GOT3 (cell line): ENCODE measurements at places on chromosomes 12 and 14.

DNA sequence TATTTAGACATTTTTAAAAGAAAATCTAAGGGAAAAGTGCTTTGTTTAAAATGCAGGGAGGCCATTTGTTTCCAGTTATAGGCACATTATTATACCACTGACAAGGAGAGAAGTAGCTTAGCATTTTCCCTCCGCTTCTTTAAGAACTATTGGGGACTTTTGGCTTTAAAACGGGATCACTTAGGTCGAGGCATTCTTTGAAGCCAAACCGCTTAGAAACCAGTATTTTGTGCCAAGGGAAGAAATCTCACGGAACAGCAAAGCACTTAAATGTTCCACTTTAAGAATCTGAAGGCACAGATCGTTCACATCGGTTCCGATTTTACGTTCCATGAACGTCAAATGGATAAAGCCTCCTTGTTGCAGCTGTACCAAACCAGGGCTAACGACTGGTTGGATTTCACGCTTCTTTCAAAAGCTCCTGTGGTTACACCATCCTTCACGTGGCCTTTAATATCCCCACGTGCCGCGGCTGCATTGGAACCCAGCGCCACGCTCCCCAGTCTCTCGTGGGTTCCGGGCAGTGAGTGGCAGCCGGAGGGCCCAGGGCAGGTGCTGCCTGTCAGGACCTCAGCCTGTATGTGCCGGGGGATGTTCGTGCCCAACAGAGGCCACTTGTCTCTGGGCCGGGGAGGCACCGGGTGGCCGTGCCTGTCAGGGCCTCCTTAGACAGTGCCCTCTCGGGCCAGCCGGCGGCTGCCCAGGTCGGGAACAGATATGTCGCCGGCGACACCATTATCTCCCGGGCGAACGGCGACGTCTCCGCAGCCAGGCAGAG, 195.4 kb downstream of the KIF26A start:
- DNase-seq = no peak

DNA sequence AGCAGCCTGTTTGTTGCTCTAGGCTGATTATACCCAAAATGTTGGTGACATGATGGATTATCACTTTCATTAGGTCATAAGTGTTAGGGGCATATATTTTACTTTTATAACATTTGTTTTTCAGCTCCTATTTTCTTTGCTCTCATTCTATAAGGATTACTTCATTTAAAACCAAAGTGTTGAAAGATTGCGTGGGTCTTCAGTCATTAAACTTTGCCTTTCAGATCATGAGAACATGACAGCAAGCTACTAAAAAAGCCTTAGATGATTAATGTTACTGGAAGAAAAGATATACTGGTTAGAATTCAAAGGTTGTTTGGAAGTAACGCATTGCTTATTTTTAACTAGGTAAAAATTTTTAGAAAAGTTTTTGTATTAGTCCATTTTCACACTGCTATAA, 156.8 kb downstream of the ERC1 start:
- no peak for DNase-seq

DNA sequence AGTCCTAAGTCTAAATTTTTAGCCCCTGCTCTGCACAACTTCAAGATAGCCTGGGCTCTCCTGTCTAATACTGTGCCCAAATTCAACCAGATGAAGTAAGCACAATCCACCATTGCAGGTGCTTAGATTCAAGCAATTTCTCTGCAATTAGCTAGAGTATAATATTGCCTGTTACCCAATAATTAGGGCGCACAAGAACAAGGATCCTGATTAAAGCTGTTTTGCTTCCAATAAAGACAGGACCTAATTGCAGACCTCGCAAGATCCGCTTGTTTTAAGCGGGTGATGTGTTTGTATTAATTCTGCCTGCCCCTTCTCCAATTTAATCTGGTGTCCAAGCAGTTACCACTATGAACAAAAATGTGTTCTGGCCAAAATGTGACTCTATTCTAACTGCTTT, 1268.9 kb upstream of the TMEM132C start:
- no peak for DNase-seq

DNA sequence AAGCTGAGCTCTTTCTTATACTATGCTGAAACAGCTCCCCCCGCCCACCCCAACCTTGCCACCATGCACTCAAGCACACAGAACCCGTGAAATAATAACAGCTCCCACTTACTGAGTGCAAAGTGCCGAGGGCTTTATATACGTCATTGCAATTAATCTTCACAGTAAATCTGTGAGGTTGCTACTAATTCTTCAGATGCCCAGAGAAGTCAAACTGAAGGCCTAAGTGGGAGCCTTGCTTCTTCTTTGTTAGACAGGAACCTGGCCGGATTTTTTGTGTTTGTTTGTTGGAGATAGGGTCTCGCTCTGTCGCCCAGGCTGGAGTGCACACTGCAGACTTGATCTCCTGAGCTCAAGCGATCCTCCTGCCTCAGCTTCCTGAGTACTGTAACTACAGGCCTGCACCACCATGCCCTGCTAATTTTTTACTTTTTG, 34.0 kb downstream of the VCPKMT start:
- no peak for DNase-seq

DNA sequence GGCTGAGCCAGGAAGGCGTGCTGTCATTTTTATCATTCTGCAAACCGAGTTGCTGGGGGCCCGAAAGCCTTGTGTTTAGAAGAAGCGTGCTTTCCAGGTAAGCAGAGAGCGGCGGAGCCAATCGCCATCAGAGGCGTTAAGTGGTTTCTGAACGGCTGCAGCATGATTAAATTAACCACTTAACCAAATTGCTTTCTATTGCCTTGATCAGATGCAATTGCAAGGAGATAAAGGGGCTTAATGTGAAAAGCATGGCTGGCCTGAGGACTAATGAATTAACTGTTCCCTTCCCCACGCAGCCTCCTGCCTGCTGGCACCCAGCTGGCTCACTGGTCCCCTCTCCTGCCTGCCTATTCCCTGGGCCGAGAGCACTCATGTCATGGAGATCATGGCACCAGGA, 36.6 kb upstream of the CHGA start:
- no peak for DNase-seq

DNA sequence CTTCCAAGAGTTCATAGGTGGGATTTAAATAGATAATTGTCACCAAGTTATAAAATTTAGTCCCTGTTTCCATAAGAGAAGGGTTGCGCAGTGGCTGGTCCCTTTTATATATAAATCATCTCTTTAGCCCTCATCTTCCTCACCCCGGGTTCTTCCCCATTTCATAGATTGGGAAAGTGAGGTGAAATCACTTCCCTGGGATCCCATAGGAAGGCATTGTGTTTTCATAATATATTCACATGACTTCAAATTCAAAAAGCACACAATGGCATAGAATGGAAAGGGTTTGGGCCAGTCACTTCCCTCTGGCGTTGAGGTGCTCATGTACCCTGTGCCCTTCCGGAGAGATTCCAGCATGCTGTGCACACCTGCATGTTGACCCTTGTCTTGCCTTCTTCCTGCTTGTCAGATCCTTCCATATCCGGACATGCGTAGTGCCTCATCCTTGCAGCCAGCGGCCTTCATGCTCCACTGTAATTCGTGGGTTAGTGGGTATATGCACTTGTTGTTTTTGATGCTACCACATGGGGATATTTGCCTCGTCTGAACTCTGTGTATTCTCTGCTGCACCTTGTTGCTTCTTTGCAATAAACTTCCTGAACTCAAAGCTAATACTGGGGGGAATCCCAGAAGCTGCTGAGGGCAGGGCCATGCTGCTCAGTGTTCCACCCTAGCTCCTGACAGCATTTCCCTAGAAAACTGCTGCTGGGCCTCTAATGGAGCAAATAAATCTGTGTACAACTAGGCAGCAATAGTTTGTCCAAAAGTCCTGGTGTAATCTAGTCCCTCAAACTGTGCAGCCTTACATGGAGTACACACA, 59.6 kb downstream of the ANAPC7 start:
- DNase-seq = no peak

DNA sequence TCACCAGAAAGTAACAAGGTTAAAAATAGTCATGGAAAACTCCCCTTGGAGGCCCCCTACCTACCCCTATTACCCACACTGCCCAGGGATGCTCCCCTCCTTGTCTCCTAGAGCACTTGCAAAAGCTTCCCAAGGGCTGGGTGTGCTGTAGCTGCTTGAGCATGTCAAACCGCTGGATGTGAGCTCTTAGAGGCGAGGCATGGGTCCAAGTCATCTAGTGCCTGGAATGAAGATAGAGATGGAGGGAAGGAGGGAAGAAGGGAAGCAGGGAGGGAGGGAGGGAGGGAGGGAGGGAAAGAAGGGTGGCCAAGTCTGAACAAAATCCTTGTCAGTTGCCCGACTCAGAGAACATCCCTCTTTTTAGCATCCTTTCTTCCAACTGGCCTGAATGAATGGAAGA, 43.1 kb downstream of the LTBP2 start:
- no peak for DNase-seq

- DNase-seq = no peak
Measured at GRCh38 chr12:116481726-116482125, 77.5 kb upstream of the MAP1LC3B2 start.

GRCh38 chr14:61719344-61720293, 24.3 kb downstream of the HIF1A start:
- no peak for DNase-seq

- DNase-seq = no peak
Measured at GRCh38 chr12:68631227-68631626, 20.5 kb downstream of the RAP1B start.

- no peak for DNase-seq
Measured at GRCh38 chr14:80946187-80946586, 4.6 kb upstream of the CEP128 start.

- DNase-seq = no peak
Measured at GRCh38 chr12:29547151-29547632, 49.7 kb upstream of the OVCH1 start.

DNA sequence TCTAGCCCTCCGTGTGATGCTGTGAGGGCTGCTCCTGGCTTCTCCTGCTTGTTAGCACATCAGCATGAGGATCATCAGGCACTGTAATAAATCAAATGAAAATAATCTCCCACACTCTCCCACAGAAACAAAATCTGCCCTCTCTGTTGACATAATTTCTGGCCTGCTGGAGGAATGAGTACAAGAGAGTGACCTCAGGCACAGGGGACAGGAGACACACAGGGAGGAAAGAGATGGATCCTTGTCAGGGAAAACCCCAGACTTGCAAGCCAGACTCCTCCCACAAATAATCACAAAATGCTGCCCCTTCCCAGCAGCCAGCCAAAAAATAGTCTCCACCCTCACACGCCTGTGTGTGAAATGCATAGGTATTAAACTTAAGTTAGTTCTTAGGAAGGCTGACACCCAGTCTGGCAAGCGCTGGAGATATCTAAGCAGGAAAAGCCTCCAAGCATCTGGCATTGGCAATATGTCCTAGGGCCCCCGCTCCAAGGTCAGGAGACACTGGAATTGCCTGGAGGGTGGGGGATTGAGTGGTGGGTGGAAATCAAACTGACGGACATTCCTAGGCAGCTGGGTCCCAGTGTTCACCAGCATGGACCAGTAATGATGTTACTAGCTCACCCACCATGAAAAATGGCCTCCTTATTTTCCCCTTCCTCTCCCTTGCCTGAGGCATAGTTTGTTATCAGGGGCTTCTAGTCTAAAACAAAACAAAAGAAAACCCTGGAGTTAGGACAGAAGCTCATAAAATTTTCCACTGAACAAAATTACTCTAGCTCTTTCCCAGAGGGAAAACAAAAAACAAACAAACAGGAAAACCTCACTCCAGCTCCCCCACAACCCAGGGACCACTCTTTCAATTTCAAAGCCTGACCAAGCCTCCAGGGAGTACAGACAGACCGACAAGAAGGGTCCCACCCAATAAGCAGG, 22.0 kb downstream of the SMUG1 start:
- no peak for DNase-seq

- no peak for DNase-seq
Measured at GRCh38 chr14:55000381-55000780, 26.5 kb downstream of the WDHD1 start.

DNA sequence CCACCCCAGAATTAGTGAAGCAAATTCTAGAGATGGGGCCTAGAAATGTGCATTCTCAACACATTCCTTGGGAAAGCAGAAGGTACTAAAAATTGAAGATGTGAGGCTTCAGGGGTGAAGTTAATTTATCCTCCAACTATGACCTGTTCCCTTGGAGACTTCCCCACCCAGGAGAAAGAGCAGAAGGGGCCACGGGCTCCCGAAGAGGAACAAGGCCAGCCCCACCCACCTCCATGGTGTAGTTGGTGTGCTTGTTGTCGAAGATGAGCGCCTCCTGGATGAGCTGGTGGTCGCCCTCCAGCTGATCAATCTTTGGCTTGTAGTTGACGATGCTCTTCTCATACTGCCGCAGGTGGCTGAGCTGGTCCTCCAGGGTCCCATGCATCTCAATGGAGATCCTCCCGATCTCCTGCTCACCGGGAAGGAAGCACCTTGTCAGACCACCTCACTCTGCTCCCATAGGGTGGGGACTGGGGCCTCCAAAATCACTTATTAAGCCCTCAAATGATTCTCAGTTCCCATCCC, 87.8 kb upstream of the ZFP36L1 start:
- no peak for DNase-seq

GRCh38 chr12:27531896-27532295, 7.9 kb downstream of the PPFIBP1 start:
- no peak for DNase-seq

GRCh38 chr12:120738252-120739030, 12.8 kb downstream of the ACADS start:
- DNase-seq = no peak

DNA sequence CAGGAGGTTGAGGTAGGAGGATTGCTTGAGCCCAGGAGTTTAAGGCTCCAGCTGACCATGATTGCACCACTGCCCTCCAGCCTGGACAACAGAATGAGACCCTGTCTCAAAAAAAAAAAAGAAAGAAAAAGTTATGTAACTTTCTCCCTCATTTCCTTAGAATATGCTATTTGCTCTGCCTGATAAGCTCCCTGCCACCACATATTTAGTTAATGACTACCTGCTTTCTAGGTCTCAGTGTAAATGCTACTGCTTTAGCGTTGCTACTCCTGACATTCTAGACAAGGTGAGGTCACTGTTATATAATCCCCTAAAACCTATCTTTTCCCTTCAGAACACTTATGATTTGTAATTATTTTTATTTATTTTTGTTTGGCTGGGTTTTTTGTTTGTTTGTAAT, 86.3 kb upstream of the AMN1 start:
- DNase-seq = no peak

- no peak for DNase-seq
Measured at GRCh38 chr14:54535646-54536045, 25.9 kb downstream of the CGRRF1 start.

GRCh38 chr12:112488257-112488876, 69.6 kb downstream of the PTPN11 start:
- DNase-seq = no peak

GRCh38 chr14:53180272-53181221, 27.4 kb upstream of the DDHD1 start:
- no peak for DNase-seq

- DNase-seq = no peak
Measured at GRCh38 chr12:124927201-124928094, 13.0 kb upstream of the UBC start.
